Cardiac muscle cell (in vitro differentiated cells and primary cell): ENCODE measurements at places on chromosomes 5 and 9. TPM values are rescaled to one million over a fixed set of nuclear protein-coding genes. Genes with fewer than 3 reads are reported as not detected.

Gene NTRK2
- 0.74 and 1.3 TPM in 2 replicates for polyA plus RNA-seq

Gene QRFP
- 0.45 TPM in 1 of 2 replicates, not detected in the other for polyA plus RNA-seq

Gene SNCAIP
- polyA plus RNA-seq, result 9.0 and 14.4 TPM in 2 replicates

DNA sequence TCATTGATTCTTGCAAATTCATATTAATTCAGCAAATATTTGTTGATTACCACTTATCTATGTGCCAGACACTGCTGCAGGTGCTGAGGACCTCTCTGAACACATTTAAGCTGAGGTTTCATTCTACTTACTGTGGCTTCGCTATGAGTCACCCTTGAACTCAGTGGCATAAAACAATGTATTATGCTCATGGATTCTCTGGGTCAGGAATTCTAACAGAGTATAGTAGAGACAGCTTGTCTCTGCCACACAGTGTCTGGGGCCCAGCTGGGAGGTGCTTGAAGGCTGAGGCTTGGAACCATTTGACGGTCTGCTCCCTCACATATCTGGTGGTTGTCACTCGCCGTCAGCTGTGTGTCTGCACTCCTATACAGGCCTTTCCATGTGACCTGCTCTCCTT, 124.3 kb upstream of the NR3C1 start:
- H3K27me3 ChIP-seq, result no peaks in the 10 kb centered on the region
- no peaks in the 10 kb centered on the region for H3K36me3 ChIP-seq
- no peaks in the 10 kb centered on the region for H3K4me1 ChIP-seq

DNA sequence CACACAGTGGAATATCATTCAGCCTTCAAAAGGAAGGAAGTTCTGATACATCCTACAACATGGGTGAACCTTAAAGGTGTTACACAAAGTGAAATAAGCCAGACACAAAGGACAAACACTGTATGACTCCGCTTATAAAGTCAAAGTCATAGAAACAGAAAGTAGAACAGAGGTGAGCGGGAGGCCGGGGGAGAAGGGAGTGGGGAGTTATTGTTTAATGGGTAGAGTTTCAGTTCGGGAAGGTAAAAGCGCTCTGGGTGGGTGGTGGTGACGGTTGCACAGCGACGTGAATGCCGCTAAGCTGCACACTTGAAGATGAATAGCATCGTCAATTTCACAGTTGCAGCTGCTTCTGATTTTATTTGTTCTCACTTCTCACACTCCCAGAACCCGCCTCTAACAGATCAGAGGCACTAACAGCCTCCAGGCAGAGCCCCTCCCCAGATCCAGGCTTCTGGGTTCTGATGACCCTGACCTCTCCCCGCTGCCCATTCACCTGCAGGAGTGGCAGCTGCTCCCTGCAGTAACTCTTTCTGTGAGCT, 34.1 kb downstream of the BNIP1 start:
- no peak overlapping the region for H3K4me3 ChIP-seq
- no peaks in the 10 kb centered on the region for H3K4me1 ChIP-seq
- H3K27me3 ChIP-seq, result no peaks in the 10 kb centered on the region
- H3K27ac ChIP-seq, result no peak overlapping the region

GRCh38 chr5:147371290-147371689, 136.5 kb downstream of the STK32A start:
- no peaks in the 10 kb centered on the region for H3K27me3 ChIP-seq
- H3K36me3 ChIP-seq, result no peaks in the 10 kb centered on the region
- H3K4me3 ChIP-seq, result no peak overlapping the region
- H3K27ac ChIP-seq, result no peak overlapping the region
- no peak for DNase-seq
- H3K4me1 ChIP-seq, result no peaks in the 10 kb centered on the region

GRCh38 chr9:121577166-121577565, 74.3 kb upstream of the DAB2IP start:
- no peak overlapping the region for H3K4me3 ChIP-seq
- H3K36me3 ChIP-seq, result no peaks in the 10 kb centered on the region
- H3K27me3 ChIP-seq, result no peaks in the 10 kb centered on the region

DNA sequence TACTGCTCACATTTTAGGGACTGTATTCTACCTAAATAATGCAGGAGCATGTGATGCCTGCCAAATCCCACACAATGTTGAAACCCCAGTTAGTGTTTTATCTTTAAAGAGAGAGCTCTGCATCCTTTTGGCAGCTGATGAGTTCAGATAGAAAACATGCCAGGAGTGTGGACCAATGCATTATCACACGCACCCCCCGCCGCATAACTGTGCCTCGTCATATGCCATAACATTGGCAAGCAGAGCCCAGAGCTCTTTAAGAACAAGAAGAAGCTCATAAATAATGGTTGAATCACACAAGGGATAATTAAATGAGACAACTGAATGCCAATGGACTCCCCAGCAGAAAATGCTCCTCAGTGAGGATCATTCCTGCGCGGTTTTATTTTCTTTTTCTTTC, 52.8 kb upstream of the RORB start:
- no peak overlapping the region for H3K27ac ChIP-seq
- DNase-seq, result no peak
- peaks cover 8% of the 10 kb centered on the region for H3K4me1 ChIP-seq
- H3K27me3 ChIP-seq, result no peaks in the 10 kb centered on the region

- H3K4me3 ChIP-seq, result peak overlapping the region; percentile 58
- peaks cover 22% of the 10 kb centered on the region for H3K4me1 ChIP-seq
- peak overlapping the region; percentile 99 for H3K27ac ChIP-seq
- no peaks in the 10 kb centered on the region for H3K27me3 ChIP-seq
Measured at GRCh38 chr5:57174890-57175510, 1.1 kb downstream of the GPBP1 start.

DNA sequence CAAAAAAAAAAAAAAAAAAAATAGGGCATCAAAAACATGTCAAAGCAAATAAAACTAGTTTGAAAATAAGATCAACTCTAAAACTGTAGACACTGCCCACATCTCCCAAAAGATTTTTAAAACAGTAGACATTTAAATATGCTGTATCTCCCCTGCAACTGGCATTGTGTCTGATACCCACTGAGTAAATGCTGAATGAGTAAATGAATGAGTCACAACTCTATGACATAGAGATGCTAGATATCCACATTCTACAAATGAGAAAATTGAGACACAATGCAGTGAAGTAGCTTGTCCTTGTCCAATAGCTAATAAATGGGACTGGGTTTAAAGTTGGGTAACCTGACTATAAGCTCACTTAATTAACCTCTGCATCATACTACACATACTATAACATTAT, 14.1 kb upstream of the MAP1B start:
- H3K27ac ChIP-seq, result no peak overlapping the region
- no peak overlapping the region for H3K4me3 ChIP-seq
- no peaks in the 10 kb centered on the region for H3K27me3 ChIP-seq
- no peaks in the 10 kb centered on the region for H3K36me3 ChIP-seq

DNA sequence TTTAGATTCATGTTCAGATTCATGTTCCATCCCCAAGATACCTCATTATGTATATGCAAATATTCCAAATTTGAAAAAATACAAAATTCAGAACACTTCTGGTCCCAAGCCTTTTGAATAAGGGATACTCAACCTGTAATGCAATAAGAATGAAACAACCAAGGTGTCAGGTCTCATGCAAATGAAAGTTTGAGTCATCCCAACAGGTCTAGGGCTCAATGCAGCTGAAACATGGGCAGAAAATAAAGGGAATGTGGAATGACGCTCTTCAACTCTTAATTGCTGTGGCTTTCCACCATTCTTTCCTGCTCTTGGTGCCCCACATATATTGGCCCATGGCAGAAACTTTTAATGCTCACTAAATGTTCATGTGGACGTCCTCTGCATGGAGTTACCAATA, 107.3 kb upstream of the DAPK1 start:
- no peak for DNase-seq
- H3K4me1 ChIP-seq, result no peaks in the 10 kb centered on the region
- no peaks in the 10 kb centered on the region for H3K27me3 ChIP-seq

GRCh38 chr9:86099701-86100364, 475 bp upstream of the GOLM1 start:
- peaks cover 5% of the 10 kb centered on the region for H3K4me1 ChIP-seq
- no peak overlapping the region for H3K27ac ChIP-seq
- peaks cover 16% of the 10 kb centered on the region for H3K27me3 ChIP-seq
- H3K4me3 ChIP-seq, result peak overlapping the region; percentile 69
- no peaks in the 10 kb centered on the region for H3K36me3 ChIP-seq

DNA sequence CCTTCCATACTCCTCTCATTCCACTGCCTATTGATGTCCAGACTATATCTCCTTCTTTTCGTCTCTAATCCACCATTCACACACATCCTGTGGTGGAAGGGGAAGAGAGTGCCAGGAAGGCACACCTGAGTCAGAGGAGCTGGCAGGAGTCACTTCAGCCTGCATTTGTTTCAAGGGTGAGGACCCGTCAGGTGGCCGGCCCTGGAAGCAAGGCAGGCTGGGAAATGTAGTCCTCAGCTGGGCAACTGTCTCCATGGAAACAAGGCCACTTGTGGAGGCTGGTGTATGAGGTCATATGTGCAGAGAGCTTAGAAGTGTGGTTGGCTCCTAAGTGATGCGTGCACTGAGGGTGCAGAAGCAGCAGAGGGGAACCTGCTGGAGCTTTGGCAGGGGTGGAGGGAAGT, 278.4 kb downstream of the NSG2 start:
- DNase-seq, result peak; percentile 72
- no peak overlapping the region for H3K4me3 ChIP-seq
- H3K36me3 ChIP-seq, result no peaks in the 10 kb centered on the region
- H3K27me3 ChIP-seq, result peaks cover 21% of the 10 kb centered on the region
- H3K27ac ChIP-seq, result no peak overlapping the region

DNA sequence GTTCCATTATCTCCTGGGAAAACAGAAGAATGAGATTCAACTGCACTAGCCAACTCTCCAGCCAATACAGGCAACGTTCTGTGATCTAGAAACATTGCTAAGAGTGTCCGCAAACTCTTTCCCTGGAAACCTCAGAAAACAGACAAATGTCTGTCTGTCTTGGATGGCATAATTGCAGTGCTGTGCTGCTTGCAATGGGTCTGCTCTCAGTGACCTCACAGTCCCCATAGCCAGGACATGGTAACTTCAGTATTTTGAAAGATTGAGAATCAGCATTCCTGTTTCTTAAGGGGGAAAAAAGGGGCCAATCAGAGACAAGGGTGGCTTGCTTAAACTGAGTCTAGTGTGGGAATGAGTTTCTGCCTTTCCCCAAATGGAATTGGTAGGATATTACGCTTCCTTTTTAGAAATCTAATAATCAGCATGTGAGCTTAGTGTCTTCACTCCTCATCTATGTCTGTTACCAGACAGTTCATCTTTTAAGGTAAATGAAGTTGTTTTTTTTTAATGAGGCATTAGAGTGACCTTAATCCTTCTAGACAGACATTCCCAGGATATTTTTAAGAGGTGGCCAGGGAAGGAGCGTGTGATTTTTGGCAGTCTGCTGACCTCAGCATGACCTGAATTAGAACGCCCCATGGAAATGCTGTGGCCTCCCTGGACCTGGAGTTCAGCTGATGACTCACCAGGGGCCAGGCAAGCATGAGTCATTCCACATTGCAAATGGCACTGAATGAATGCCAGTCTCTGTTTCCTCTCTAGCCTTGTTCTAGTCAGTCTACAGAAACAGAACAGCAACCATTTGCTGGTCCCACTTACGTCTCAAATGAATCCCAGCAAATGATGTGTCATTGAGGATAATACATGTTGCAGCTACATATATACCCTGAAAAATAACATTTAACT, 210.2 kb upstream of the ACTBL2 start:
- peak; percentile 34 for DNase-seq
- no peak overlapping the region for H3K4me3 ChIP-seq
- no peaks in the 10 kb centered on the region for H3K27me3 ChIP-seq
- peaks cover 30% of the 10 kb centered on the region for H3K4me1 ChIP-seq
- H3K36me3 ChIP-seq, result no peaks in the 10 kb centered on the region

GRCh38 chr5:114123654-114124053, 238.2 kb upstream of the KCNN2 start:
- no peak overlapping the region for H3K27ac ChIP-seq
- H3K4me1 ChIP-seq, result no peaks in the 10 kb centered on the region
- no peaks in the 10 kb centered on the region for H3K27me3 ChIP-seq
- DNase-seq, result no peak
- H3K4me3 ChIP-seq, result no peak overlapping the region
- H3K36me3 ChIP-seq, result no peaks in the 10 kb centered on the region

DNA sequence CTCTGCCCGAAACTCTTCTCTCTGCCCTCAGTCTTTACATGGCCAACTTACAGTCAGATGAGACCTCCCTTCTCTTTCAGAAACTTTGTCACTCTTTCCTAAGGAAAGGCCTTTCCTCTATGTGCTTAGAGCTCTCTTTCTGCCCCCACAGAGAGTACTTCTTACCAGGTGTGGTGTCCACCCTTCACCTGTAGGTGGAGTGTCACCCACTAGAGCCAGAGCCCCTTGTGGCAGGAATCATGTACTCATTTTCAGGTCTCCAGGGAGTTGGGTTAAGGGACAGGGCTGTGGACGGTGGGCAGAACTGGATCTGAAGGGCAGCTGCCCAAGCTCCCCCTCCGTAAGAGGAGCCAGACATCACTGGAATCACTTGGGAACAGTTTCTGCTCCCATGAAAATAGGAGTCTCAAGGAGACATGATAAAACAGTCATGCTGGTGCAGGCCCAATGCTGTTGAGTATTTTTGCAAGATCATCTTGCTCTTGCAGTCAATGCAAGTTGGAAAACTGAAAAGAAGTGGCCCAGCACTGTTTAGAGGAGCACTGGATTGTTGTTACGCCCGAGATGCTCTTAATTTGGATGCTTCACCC, 436.7 kb downstream of the ZSWIM6 start:
- H3K4me3 ChIP-seq, result no peak overlapping the region
- H3K27ac ChIP-seq, result no peak overlapping the region
- no peak for DNase-seq
- no peaks in the 10 kb centered on the region for H3K4me1 ChIP-seq
